Right lobe of liver (tissue), 6 donors: ENCODE measurements at places on chromosomes 13 and 19.
A peak's percentile ranks its signal among the peaks of the same experiment; 100 is the strongest.

GRCh38 chr19:1040476-1041271 is 767 bp downstream of the ABCA7 start:
- DNase-seq: peak; percentile 92

DNA sequence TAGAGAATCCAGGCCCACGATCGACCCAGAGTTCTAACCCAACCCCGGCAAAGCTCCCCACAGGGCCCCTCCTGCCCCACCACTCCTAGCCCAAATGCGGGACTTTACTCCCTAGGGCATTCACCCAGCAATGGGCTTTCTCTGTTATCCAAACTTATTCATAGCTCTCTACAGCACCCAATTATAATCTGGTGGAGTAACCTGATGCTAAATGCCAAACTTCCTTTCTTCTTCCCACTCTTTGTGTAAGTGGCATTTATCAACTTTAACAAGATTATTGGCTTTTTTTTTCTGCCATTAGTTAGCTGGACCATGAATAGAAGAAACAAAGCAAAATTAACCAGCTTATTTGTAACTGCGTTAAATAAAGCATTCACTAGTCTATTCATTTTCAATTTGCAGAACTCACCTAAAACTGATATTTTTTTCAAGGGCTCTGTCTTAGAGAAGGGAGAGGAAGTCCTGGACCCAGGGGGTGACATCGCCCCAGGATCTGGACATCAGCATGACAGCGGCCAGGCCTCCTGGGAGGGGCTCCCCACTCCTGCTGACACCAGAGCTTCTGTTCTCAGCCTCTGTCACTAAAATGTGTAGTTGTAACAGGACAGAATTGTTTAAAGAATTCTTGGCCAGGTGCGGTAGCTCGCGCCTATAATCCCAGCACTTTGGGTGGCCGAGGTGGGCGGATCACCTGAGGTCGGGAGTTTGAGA is 1.5 kb downstream of the FAM124A start:
- DNase-seq: no peak

- no peak for DNase-seq
These were observed 1.8 kb downstream of the ZNF114 start for GRCh38 chr19:48271531-48272151.

DNA sequence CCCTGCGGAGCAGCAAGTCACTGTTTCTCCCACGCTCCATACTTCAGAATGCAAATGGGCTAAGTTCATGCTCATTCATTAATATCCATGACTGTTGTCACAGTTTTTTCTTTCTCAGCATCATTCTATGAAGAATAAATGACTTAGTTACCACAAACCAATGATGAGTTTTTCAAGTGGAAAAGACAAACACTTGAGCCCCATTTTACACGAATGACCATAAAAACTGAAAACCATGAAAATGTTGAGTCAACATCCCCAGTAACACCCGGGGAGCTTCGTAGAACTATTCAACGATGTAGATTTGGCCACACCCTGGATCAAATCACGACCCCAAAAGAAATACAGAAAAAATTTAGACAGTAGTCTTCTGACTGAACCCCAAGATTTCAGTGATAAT is 99.8 kb upstream of the GJB6 start:
- DNase-seq: no peak

DNA sequence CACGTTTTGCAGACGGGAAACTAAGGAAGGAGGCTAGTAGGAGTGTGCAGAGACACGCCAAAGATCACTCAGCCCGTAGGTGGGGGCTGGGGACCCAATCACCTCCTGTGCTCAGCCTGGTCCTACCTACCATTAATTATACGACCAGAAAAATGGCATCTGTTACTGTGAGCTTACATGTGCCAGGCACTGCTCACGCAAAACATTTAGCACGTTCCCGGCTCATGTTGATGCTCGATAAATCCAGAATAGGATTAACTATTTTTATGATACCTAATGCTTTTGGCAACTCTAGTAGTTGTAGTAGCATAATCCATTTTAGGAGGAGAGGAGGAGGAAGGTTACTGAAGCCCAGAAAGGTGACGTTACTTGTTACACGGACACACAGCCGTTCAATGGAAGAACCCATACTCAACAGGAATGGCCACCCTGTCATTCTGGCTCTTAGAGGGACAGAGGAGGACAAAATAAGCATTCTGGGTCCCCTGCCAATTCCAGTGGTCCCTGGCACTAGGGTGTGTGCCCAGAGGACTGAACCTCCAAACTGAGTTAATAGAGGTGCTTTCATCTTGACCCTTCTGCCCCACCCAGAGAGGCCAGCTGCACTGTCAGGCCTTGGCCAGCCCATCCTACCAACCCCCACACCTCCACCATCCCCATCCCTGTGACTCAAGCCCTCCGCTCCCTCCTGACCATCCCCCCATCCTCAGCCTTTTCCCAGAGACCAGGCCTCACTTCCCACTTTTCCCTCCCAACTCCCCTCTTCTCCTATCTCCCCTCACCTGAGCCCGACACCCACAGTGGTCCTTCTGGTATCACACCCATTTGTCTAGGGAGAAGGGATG is 5.0 kb upstream of the EML2 start:
- DNase-seq: no peak

GRCh38 chr13:72255908-72256307 is 388.9 kb upstream of the DACH1 start:
- no peak for DNase-seq

- no peak for DNase-seq
These were observed 1.4 kb downstream of the PLIN4 start for GRCh38 chr19:4516939-4517300.

GRCh38 chr19:17109300-17109699 is 33.7 kb downstream of the MYO9B start:
- DNase-seq: no peak

GRCh38 chr19:37975071-37975470 is 68.1 kb downstream of the SIPA1L3 start:
- DNase-seq: no peak

- no peak for DNase-seq
These were observed 277.8 kb downstream of the FOXO1 start for GRCh38 chr13:40388617-40389016.

- no peak for DNase-seq
These were observed 31.1 kb downstream of the ITM2B start for GRCh38 chr13:48264058-48264457.

DNA sequence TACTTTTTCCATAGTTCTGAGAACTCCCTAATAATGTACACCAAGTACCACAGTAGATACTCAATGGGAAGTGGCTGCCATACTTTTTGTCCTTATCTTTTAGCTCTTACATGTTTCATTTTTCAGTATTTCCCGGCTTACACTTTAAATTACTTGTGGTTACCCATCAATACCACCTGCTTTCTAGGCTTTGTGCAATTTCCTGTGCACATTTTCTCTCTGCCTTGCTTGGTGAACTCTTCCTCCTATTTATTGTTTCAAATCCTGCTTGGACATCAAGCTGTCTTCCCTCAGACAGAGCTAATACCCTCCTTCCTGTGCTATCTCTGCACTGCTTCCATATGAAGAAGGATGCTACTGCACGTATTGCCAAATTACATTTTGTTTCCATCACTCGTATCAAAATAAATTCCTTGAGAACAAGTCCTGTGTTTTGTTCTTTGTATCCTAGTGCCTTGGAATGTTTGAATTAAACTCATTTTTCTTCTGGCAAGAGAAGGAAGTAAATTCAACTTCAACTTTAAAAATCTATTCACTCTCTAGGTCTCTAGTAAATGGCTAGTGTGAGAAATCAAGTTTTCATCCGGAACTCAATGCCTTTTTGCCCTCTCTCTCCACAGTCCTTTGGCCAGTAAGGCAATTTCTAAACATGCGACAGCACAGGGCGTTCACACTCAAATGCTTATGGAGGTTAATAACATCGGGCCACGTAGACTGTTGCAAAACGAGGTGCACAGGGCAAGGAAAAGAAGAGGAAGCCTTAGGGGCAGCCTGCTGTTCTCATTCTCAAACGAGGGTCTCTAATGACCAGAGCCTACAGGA is 5.6 kb downstream of the ZAR1L start:
- DNase-seq: no peak

DNA sequence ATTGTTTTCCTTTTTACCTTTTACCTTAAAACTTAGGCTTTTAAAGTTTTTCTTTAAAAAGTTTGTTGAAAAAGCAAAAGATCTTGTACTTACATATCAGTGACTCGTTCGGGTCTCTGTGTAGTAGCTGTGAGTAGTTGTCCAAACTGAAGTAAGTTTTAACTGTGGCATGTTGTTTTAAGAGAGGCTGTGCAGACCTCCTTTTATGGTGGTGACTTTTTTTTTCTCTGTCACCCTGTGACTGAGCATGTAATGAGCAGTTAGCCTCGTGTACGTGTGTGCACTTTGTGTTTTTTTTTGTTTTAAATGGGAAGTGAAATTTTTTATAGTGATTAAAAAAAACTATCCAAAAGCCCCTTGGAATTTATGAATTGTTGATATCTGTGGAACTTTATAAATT is at the start of gene GPR183:
TSS of gene GPR183 (minus strand) at position 153 of the 400 bp plus-strand sequence. CDS start 11,254 bp downstream, outside the sequence.
- DNase-seq: no peak

DNA sequence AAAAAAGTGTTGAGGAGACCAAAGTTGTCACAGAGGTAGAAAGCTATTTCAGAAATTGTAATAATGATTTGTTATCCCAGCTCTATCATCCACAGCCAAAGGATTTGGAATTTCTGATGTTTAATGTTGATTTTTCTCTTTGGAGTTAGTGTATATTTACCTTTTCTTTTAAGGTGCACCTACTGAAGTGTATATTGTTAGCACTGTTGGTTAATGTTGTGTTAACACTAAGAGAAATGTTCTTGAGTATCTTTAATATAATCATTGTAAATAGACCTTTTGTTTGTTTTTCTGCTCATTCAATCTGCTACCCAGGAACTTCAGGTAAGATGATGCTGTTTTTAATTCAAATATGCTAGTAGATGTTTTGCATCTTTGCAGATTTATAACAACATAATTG is 57.5 kb downstream of the ZAR1L start:
- no peak for DNase-seq

GRCh38 chr13:50326811-50327210 is 311.6 kb downstream of the KCNRG start:
- no peak for DNase-seq
